ENCODE measurements at places on chromosomes 2 and 18. TPM values are rescaled to one million over a fixed set of nuclear protein-coding genes. Genes with fewer than 3 reads are reported as not detected.
A peak's percentile ranks its signal among the peaks of the same experiment; 100 is the strongest.

Gene PAX8
- 1.7 TPM for total RNA-seq

GRCh38 chr2:210363261-210363660, 48.3 kb upstream of the MYL1 start:
- H3K27ac ChIP-seq, result no peak overlapping the region
- H3K4me1 ChIP-seq, result no peaks in the 10 kb centered on the region

Gene TMEFF2
- total RNA-seq, result 0.16 TPM

GRCh38 chr2:76946631-76947145, 575.5 kb downstream of the LRRTM4 start:
- H3K4me1 ChIP-seq, result no peaks in the 10 kb centered on the region
- DNase-seq, result no peak
- H3K4me3 ChIP-seq, result no peak overlapping the region
- no peaks in the 10 kb centered on the region for H3K27me3 ChIP-seq
- H3K27ac ChIP-seq, result no peak overlapping the region

- no peak for DNase-seq
- H3K36me3 ChIP-seq, result no peaks in the 10 kb centered on the region
- no peak overlapping the region for H3K27ac ChIP-seq
Observed at GRCh38 chr2:69559442-69560146, 83.9 kb downstream of the AAK1 start.

- H3K4me3 ChIP-seq, result no peak overlapping the region
- no peak overlapping the region for H3K27ac ChIP-seq
- H3K4me1 ChIP-seq, result no peaks in the 10 kb centered on the region
- H3K27me3 ChIP-seq, result no peaks in the 10 kb centered on the region
Observed at GRCh38 chr2:33848486-33848885, 249.4 kb upstream of the FAM98A start.

Gene OR6B3
- not detected for total RNA-seq

Gene HNMT
- total RNA-seq, result 12.8 TPM

DNA sequence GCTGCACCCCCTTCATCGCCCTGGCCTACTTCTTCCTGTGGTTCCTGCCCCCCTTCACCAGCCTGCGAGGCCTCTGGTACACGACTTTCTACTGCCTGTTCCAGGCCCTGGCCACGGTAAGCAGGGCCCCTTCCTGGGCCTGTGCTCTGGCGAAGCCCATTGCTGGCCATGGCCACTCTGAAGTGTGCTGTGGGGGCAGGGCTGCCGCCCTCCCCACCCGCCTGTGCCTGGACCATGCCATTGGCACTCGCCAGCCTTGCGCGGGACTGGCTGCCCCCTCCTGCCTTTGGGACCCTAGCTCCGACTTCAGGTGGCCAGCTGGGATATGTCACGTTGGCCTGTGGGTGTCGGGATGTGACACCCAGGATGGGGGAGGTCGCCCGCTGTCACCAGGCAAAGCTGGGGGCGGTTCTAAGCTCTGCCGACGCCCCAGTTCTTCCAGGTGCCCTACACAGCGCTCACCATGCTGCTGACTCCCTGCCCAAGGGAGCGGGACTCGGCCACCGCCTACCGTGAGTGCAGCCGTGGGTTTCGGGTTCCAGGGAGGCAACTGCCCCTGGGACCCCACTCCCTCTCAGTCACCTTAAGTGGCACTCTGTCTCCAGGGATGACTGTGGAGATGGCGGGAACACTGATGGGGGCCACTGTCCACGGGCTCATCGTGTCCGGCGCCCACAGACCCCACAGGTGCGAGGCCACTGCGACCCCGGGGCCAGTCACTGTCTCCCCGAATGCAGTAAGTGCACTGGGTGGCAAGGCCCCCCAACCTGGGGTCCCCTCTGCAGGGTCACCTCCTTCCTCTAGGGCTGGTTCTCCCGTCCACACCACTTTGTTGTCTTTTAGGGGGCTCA, 7.2 kb downstream of the MFSD2B start:
- H3K27ac ChIP-seq, result no peak overlapping the region
- H3K4me1 ChIP-seq, result no peaks in the 10 kb centered on the region
- H3K27me3 ChIP-seq, result no peaks in the 10 kb centered on the region
- no peak for DNase-seq

Gene SH3BP4
- 21.8 TPM for total RNA-seq

Gene RAB11FIP5
- total RNA-seq, result 21.1 TPM

GRCh38 chr18:49849331-49850217, 36.2 kb upstream of the ACAA2 start:
- no peak overlapping the region for H3K4me3 ChIP-seq
- H3K27ac ChIP-seq, result no peak overlapping the region
- H3K27me3 ChIP-seq, result no peaks in the 10 kb centered on the region
- H3K36me3 ChIP-seq, result no peaks in the 10 kb centered on the region
- peak; percentile 30 for DNase-seq

Gene SLC19A3
- 1.5 TPM for total RNA-seq

DNA sequence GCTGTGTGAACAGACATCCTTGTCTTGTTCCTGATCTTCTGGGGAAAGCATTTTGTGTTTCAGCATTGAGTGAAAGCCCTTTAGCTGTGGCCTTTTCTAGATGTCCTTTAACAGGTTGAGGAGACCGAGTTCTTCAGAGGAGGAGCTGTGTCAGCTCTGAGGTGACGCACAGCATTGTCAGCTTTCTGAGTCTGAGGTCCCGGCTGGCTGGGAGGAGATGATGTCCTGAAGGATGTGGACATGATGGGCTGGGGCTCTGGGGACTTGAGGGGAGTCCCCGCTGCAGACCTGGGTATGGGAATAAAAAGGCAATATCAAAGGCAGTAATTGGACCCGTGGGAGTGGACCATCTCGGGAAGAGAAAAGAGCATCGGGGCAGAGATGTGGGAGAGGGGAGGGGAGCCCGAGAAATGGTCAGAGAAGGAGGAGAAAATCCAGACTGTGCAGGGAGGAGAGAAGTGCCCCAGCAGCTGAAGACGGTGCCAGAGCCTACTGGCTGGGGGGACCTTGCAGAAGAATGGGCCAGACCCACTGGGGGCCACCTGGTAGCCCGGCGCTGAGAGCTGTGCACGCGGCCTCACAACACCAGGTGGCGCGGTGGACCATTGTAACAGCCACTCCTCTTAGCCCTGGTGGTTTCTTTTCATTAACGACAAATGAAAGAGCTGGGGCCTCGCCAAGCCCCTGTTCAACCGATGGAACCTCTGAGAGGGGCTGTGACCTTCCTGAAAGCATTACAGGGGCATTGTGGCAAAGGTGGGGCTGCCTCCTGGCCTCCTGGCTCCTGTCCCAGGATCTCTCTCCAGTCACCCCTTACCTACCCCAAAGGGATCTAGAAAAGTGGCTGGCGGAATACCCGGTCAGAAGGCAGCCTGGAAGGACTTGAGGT, 61.6 kb downstream of the ST3GAL5 start:
- H3K4me1 ChIP-seq, result peaks cover 3% of the 10 kb centered on the region
- no peak overlapping the region for H3K27ac ChIP-seq
- peak overlapping the region; percentile 49 for H3K4me3 ChIP-seq
- peak; percentile 76 for DNase-seq

GRCh38 chr18:34159691-34160185, 65.0 kb downstream of the NOL4 start:
- H3K4me3 ChIP-seq, result no peak overlapping the region
- no peaks in the 10 kb centered on the region for H3K4me1 ChIP-seq
- H3K27me3 ChIP-seq, result peaks cover 11% of the 10 kb centered on the region

- DNase-seq, result no peak
- no peak overlapping the region for H3K27ac ChIP-seq
- H3K27me3 ChIP-seq, result no peaks in the 10 kb centered on the region
- H3K36me3 ChIP-seq, result no peaks in the 10 kb centered on the region
- H3K4me3 ChIP-seq, result no peak overlapping the region
- H3K4me1 ChIP-seq, result no peaks in the 10 kb centered on the region
Observed at GRCh38 chr2:72028351-72028995, 119.2 kb downstream of the CYP26B1 start.

GRCh38 chr18:30675493-30675892, 367.0 kb downstream of the DSC3 start:
- H3K4me3 ChIP-seq, result no peak overlapping the region
- no peaks in the 10 kb centered on the region for H3K4me1 ChIP-seq
- no peaks in the 10 kb centered on the region for H3K27me3 ChIP-seq

DNA sequence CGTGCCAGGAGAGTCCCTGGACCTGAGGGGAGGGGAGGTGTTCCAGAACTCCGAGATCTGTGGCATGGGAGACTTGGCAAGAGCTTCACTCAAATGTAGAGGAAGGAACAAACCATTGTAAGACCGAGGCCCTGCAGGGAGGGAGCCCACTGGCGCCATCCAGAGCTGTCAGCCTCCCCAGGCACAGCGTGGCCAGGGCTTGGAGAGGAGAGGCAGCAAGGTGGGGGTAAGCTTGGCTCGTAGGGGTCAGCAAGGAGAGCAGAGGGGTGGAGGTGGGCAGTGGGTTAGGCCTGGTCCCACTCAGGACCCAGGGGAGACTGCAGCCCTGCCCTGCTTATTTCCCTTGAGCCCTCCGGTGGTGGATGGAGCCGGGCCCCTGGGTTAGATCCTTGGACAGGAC, 3.6 kb downstream of the TMEM177 start:
- no peak overlapping the region for H3K4me3 ChIP-seq
- H3K36me3 ChIP-seq, result peaks cover 10% of the 10 kb centered on the region
- no peak overlapping the region for H3K27ac ChIP-seq
- H3K27me3 ChIP-seq, result no peaks in the 10 kb centered on the region
- no peak for DNase-seq
- peaks cover 29% of the 10 kb centered on the region for H3K4me1 ChIP-seq

GRCh38 chr2:55163274-55163721, 68.8 kb downstream of the CLHC1 start:
- H3K27me3 ChIP-seq, result no peaks in the 10 kb centered on the region
- DNase-seq, result no peak
- no peak overlapping the region for H3K4me3 ChIP-seq

Gene ADGRF3
- not detected for total RNA-seq

Gene MROH2A
- total RNA-seq, result not detected

Gene SPC25
- 0.97 TPM for total RNA-seq

Gene SPR
- total RNA-seq, result 75.4 TPM
